T-cell (primary cell): ENCODE measurements at places on chromosomes 4 and X. TPM values are rescaled to one million over a fixed set of nuclear protein-coding genes. Genes with fewer than 3 reads are reported as not detected.

- peaks cover 46% of the 10 kb centered on the region for H3K4me1 ChIP-seq
- DNase-seq, result no peak
- H3K4me3 ChIP-seq, result no peak overlapping the region
These were observed 329.7 kb upstream of the GATB start for GRCh38 chr4:152090543-152090942.

GRCh38 chr4:178823673-178824295 is 1381.5 kb upstream of the AGA start:
- no peak overlapping the region for H3K27ac ChIP-seq
- H3K4me3 ChIP-seq, result no peak overlapping the region
- H3K36me3 ChIP-seq, result no peaks in the 10 kb centered on the region
- no peak for DNase-seq
- H3K4me1 ChIP-seq, result no peaks in the 10 kb centered on the region

- H3K36me3 ChIP-seq, result peaks cover 17% of the 10 kb centered on the region
- peaks cover 45% of the 10 kb centered on the region for H3K4me1 ChIP-seq
- no peak overlapping the region for H3K27ac ChIP-seq
- peak; percentile 50 for DNase-seq
- no peaks in the 10 kb centered on the region for H3K27me3 ChIP-seq
- no peak overlapping the region for H3K4me3 ChIP-seq
These were observed 39.2 kb upstream of the ASMTL start for GRCh38 chrX:1491851-1492349.

DNA sequence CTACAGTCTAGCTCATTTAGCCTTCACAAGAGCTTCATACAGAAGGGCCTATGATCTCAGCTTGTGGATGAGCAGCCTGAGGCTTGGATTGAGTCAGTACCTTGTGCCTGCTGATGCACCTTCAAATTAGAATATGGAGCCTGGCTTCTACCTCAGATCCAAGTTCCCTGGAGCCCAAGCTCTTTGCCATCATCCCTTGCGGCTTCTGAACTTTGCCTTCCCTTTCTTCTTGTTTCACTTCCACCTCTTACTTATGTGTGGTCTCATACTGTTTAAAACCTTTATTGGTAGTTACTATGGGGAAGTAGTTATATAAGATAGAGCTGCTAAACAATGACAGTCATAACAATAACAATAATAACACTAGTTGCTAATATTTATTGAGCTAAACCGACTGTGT is 84.3 kb upstream of the AFF2 start:
- no peak for DNase-seq
- H3K36me3 ChIP-seq, result no peaks in the 10 kb centered on the region
- H3K4me1 ChIP-seq, result no peaks in the 10 kb centered on the region
- no peaks in the 10 kb centered on the region for H3K27me3 ChIP-seq
- no peak overlapping the region for H3K27ac ChIP-seq

DNA sequence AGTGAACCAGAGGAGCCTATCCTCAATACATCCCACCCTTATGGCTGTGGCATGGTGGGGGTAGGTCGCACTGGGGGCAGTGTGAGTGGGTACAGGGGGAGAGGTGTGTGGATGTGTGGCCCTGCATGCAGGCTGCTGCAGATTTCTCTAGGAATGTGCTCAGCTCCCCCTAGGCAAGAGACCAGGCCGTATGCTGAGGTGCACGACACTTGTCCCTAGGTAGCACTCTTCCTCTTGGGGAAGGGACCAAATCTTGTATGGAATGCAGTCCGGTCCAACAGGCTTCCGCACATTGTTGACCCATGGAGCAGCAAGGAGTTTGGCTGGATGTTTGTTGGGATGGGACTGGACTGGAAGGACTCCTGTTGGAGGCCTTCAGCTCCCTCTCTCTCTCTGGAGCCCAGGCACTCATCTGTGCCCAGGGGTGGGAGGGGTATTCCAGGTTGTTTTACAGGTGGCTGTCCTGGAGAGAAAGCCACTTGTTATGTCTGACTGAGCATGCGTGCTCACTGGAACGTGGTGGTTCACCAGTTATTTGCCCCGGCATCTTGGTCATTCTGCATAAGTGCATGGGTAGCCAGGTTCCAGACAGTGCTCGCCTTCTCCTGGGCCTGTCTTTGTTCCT is 55.1 kb downstream of the NBDY start:
- no peak overlapping the region for H3K27ac ChIP-seq
- H3K36me3 ChIP-seq, result peaks cover 6% of the 10 kb centered on the region
- peak overlapping the region; percentile 55 for H3K4me3 ChIP-seq
- H3K4me1 ChIP-seq, result peaks cover 23% of the 10 kb centered on the region
- no peaks in the 10 kb centered on the region for H3K27me3 ChIP-seq

DNA sequence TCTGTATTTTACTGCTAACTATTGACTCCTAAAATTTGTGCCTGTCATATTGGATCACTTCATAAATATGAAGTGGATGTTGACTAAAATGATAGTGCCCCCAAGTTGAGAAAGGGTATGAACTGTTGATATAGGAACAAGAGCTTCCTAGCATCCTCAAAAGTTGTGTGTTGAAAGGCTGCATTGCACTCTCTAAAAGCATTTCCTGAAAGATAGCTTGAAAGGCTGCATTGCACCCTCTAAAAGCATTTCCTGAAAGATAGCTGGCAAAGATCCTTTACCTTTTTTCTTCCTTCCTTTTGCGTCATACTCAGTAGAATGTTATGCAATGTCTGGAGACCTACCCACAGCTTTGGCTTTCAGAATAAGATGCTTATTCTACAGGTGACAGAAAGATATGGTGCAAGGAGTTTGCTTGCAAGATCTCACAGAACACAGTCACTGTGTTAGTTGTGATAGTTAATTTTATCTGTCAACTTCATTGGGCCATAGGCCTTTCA is 274.6 kb upstream of the GALNTL6 start:
- no peaks in the 10 kb centered on the region for H3K4me1 ChIP-seq
- no peaks in the 10 kb centered on the region for H3K36me3 ChIP-seq
- H3K27ac ChIP-seq, result no peak overlapping the region
- H3K4me3 ChIP-seq, result no peak overlapping the region
- DNase-seq, result no peak

DNA sequence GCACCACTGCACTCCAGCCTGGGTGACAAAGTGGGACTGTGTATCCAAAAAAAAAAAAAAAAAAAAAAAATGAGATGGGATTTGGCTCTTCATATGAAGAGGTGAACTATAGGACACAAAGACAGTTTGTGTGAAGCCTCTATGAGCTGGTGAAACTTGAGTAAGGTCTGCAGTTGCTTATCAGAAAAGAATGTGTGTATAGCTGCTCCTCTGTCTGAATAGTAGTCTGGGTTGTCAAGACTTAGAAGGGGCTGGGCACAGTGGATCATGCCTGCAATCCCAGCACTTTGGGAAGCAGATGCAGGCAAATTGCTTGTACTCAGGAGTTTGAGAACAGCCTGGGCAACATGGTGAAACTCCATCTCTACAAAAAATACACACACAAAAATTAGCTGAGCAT is 82.8 kb downstream of the ARSF start:
- DNase-seq, result no peak
- H3K4me1 ChIP-seq, result no peaks in the 10 kb centered on the region
- no peak overlapping the region for H3K4me3 ChIP-seq
- no peaks in the 10 kb centered on the region for H3K27me3 ChIP-seq

GRCh38 chrX:1094566-1095333 is 117.7 kb downstream of the CRLF2 start:
- H3K36me3 ChIP-seq, result no peaks in the 10 kb centered on the region
- no peak for DNase-seq
- no peaks in the 10 kb centered on the region for H3K27me3 ChIP-seq
- no peak overlapping the region for H3K27ac ChIP-seq
- H3K4me1 ChIP-seq, result no peaks in the 10 kb centered on the region
- no peak overlapping the region for H3K4me3 ChIP-seq

- H3K36me3 ChIP-seq, result no peaks in the 10 kb centered on the region
- H3K27ac ChIP-seq, result no peak overlapping the region
- no peak overlapping the region for H3K4me3 ChIP-seq
- DNase-seq, result no peak
- no peaks in the 10 kb centered on the region for H3K4me1 ChIP-seq
These were observed 44.6 kb upstream of the VEGFC start for GRCh38 chr4:176837169-176837895.

Gene PRRG3
- total RNA-seq, result not detected

Gene CNGA1
- 0.54 TPM for total RNA-seq

Gene ENAM
- total RNA-seq, result not detected
